Ovary (tissue), 10 donors: ENCODE measurements at places on chromosomes 7 and 10.

GRCh38 chr10:67819768-67820204 is 18.2 kb downstream of the DNAJC12 start:
- DNase-seq, result no peak

- no peak for DNase-seq
Measured at GRCh38 chr7:31413766-31414165, 73.2 kb upstream of the NEUROD6 start.

- no peak for DNase-seq
Measured at GRCh38 chr10:26460736-26461135, 22.6 kb downstream of the APBB1IP start.

- DNase-seq, result no peak
Measured at GRCh38 chr10:104741127-104741526, 100.0 kb downstream of the SORCS3 start.

GRCh38 chr10:6474871-6475270 is 105.2 kb downstream of the PRKCQ start:
- no peak for DNase-seq

- DNase-seq, result no peak
Measured at GRCh38 chr10:108801775-108802517, 1121.4 kb downstream of the XPNPEP1 start.

- peak; percentile 45 for DNase-seq
Measured at GRCh38 chr7:130732980-130733930, 752 bp downstream of the KLF14 start.

- DNase-seq, result no peak
Measured at GRCh38 chr10:119672291-119672690, 21.1 kb downstream of the BAG3 start.

GRCh38 chr7:134741907-134742635 is 37.4 kb upstream of the CALD1 start:
- no peak for DNase-seq

DNA sequence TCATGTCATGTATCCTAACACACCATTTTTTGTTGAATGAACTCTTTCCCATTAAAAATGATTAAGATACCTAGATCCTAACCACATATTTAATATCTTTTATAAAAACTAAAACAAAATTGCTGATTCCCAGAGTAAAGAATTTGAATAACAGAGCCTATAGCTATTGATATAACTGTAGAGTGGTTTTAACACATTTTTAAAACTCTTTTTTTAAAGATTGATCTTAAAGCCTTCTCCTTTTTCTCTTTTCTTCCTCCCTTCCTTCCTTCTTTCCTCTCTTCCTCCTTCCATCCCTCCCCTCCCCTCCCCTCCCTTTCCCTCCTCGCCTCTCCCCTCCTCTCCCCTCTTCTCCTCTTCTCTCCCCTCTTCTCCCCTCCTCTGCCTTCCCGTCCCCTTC is 605.4 kb upstream of the FZD8 start:
- no peak for DNase-seq

GRCh38 chr7:101650579-101651081 is 21.5 kb upstream of the MYL10 start:
- no peak for DNase-seq

- DNase-seq, result no peak
Measured at GRCh38 chr10:1043532-1043995, 5.4 kb downstream of the IDI1 start.

DNA sequence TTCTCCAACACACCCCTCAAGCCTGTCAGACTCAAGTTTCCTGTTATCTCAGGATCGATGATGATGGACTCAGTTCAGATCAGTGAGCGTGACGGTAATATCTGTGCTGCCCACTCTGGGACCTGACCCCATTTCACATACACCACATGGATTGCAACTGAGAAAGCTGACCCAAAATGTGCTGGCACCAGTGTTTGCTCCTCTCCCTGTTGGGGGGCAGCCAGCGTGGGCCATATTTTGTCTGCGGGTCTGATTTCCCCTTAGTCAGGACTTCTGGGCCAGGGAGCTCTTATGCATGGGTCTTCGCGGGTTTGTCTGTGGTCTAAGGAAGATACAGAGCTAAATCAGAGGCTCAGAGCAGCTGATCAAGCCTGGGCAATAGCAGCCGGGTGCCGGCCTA is 42.6 kb upstream of the TRIM8 start:
- no peak for DNase-seq

- DNase-seq, result no peak
Measured at GRCh38 chr7:139482662-139483466, 609 bp downstream of the KLRG2 start.

DNA sequence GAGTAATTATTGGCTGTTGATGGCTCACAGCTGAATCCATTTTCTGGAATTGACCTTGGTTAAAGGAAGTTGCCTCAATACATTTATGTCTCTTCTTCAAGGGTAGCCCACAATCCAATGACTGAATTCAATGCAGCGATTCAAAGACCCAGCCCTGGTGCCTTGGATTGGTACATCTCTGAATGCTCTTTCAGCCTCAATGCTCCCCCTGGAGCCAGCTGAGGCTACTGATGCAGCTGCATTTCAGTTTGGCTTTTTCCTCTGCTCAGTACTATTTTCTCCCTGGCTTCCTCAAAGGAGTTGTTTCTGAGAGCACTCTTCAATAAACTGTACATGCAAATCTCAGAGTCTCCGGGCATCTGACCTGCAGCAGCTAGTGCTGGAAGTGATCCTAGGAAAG is 633 bp upstream of the EBLN1 start:
- DNase-seq, result no peak
